ENCODE measurements at places on chromosomes 4 and X.

DNA sequence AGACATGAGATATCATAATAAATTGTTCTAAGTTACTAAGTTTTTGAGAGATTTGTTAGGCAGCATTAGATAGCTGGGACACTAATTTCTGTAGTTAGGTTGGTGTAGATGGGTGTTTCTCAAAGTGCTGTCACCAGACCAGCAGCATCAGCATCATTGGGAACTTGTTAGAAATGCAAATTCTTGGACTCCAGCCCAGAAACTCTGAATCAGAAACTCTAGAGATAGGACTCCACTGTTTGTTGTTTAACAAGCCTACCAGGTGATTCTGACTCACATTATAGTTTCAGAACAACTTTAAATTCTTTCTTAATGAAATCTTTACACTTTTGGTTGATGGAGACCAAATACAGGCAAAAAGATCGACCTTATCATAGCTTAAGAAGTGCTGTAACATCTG lies 173.7 kb downstream of the PABPC4L start:
- peak; percentile 69 for DNase-seq

- DNase-seq: peak; percentile 69
Observed at GRCh38 chr4:140659943-140660700, 91.4 kb upstream of the UCP1 start.

DNA sequence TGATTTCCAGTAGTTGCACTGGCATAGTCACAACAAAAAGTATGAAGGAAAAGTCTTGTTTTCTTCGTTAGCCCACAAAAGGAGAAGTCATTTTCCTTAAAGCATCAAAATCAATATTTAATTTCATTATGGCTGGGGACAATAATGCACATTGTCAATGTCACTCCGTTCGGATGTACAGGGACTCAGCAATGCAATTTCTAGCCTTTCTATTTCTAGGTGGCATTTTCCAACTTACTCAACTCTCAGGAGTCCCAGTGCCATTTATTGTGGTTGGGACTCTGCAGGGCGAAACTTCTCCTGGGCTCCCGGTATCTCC lies 99.6 kb downstream of the CEP135 start:
- DNase-seq: no peak

DNA sequence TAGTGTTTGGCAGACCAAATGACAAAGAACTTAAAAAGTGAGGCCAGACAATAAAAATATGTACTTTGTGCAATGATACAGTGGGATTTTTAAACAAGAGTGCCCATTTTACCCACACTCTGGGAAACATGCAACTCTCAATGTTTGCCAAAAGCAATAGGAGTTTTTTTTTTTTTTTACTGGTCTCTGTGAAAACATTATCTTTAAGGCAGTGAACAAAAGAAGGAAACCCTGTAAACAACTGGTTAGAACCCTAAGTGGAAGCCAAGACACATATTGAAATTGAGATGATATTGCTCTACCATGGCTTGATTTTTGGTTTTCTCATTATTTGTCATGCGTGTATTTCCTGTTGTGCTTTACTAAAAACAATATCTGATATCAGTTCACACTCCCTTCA lies 67.2 kb upstream of the PPP3CA start:
- no peak for DNase-seq

GRCh38 chrX:17860811-17861488 lies at the start of gene RAI2:
TSS of gene RAI2 (minus strand) at chrX:17861298. CDS start at chrX:17802010, 59,288 bp downstream.
- DNase-seq: no peak

GRCh38 chrX:154396973-154397887 lies 947 bp upstream of the RPL10 start:
- DNase-seq: peak; percentile 46

GRCh38 chr4:29908276-29908675 lies 811.9 kb upstream of the PCDH7 start:
- DNase-seq: peak; percentile 8

DNA sequence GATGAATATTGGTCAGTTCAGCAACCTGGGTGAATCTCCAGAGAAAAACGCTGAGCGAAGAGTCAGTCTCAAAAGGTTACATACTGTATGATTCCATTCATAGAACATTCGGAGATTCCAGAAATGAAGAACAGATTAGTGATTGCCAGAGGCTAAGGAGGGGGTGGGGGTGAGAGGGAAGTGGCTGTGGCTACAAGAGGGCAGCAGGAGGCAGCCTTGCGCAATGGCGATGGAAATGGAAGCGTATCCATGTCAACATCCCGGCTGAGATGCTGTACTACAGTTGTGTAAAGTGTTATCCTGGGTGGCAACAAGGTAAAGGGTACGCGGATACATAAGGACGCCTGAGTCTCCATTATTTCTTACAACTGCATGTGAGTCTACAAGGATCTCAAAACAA lies 18.0 kb downstream of the LYAR start:
- no peak for DNase-seq

GRCh38 chr4:153521999-153522801 lies 56.0 kb downstream of the TMEM131L start:
- DNase-seq: no peak

DNA sequence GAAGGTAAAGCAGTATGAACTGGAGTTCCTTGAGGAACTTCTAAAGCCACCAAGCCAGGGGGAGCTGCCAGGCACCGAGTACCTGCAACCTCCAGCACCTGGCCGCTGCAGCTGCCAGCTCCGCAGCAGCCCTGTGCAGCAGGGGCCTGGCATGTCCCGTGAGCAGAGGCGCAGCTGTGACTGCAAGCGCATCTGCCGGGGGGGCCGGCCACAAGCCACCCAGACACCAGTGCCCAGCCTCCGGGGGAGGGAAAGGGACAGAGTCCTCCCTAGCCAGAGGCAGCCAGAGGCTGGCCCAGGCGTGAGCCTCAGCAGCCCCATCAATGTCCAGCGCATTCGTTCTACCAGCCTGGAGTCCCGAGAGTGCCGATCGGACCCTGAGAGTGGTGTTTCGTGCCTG lies 26.6 kb upstream of the PRPS1 start:
- no peak for DNase-seq

Measured in IMR-90 (cell line).